Brain pericyte (primary cell): ENCODE measurements at places on chromosomes 2 and 18.

DNA sequence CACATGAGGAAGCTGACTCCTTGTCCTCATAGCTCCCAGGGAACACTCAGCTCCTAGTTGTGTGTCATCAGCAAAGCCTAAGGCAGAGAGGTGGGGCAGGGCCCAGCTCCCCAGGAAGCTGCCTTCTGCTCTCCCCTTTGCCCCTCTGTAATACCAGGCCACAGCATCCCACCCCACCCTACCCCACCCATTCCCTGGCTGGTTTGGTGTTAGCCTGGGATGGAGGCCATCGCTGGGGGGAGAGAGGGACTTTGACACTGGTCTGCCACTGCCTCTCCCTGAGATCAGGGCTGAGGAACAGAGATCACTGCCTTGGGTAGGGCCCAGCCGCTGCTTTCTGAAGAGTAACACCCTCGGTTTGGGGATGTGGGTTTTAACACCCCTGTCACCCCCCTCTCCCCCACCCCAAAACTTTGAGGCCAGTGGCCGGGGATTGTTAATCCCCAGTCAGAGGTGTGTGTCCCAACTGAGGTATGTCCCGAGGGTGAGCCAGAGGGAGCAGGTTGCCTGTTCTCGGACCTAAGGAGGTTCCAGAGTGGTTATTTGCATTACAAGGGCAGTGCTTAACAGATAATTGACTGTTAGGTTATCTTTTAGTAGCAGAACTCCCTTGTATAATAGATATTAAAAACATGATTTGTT lies 41.4 kb downstream of the TET3 start:
- DNase-seq, result no peak

GRCh38 chr18:10015288-10015701 lies 101.5 kb downstream of the VAPA start:
- DNase-seq, result no peak

GRCh38 chr2:161136696-161137324 lies 23.4 kb upstream of the TANK start:
- no peak for DNase-seq

- no peak for DNase-seq
Observed at GRCh38 chr2:33373986-33374385, 102.5 kb upstream of the RASGRP3 start.
